ENCODE measurements at places on chromosomes 16 and 17.

GRCh38 chr16:58088091-58088490 lies 41.1 kb downstream of the CFAP20 start:
- no peak for DNase-seq

- DNase-seq: no peak
Measured at GRCh38 chr17:31329221-31329620, 7.8 kb upstream of the EVI2A start.

GRCh38 chr16:84481051-84481735 lies 23.3 kb downstream of the MEAK7 start:
- no peak for DNase-seq

GRCh38 chr17:78133971-78134898 lies 3.7 kb downstream of the TMC8 start:
- no peak for DNase-seq

DNA sequence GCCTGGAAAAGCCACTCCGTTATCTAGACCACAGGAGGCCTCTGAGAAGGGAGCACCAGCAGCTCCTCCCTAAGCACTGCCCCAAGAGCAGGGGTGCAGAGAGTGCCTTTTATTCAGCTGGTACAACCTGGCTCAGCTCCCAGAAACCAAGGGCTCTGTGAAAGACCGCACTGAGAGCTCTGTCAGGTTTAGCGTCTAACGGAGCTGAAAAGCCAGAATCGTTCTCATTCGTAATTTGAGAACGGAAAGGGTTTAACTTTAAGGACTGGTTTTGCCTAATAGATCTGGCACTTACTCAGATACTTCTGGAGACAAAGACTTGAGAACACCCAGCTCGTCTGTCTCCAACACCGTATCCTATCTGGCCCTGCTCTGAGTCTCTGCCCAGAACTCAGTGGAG lies 13.5 kb downstream of the MPG start:
- peak; percentile 77 for DNase-seq

- DNase-seq: no peak
Measured at GRCh38 chr16:14958970-14959369, 15.9 kb upstream of the PDXDC1 start.

DNA sequence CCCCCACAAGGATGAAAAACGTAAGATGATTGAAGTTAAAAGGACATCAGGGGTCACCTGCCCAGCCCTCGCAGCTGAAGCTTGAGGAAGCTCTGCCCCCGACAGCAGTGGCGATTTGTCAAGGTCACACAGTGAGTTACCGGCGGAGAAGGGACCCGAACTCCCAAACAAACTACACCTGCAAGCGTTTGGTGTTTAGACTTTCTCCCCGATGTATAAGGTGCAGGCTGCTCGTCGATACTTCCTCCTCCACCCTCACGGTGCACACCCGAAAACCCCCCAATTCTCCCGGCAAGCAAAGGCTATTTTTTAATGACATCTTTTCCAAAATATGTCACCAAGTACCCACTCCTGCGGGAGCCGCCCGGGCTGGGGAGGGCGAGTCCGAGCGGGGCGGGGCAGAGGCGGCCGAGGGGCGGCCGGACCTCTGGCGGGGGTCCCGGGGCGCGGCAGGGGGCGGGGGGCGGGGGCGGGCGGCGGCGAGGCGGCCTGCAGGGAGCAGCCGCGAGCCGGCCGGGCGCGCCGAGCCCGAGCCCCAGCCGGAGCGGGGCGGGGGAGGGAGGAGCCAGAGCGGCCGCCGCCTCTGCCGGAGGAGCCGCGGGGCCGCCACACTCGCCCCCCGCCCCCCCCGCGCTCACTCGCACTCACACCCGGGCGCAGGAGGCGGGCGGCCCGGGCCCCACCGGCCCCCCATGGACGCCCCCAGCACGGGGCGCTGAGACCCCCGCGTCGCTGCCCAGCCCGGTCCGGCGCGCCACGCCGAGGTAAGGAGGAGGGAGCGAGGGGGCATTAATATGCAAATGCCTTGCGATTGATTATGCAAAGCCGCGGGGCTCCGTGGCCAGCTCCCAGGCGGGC lies at the start of gene THRA:
THRA (plus strand) TSS at position 637 of the 858 bp plus-strand sequence. CDS start 11,524 bp downstream, outside the sequence.
- DNase-seq: peak; percentile 74

DNA sequence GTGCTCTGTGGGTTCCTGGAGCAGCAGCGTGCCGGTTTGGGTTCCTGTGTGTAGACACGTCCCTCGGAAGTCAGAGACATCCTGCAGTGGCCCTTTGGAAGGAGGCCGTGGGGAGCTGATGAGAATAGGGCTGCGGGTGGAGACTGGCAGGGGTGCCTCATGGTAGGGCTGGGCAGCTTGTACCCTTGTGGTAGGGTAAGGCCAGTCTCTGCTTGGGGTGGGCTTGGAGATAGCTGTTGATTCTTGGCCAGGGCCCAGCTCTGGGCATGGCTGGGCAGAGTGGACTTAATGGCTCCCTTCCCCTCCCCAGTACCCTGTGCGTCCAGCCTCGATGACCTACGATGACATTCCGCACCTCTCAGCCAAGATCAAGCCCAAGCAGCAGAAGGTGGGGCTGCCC lies 10.6 kb downstream of the POLR3E start:
- DNase-seq: no peak

GRCh38 chr16:23082161-23082788 lies 67.0 kb downstream of the USP31 start:
- no peak for DNase-seq

GRCh38 chr17:82962163-82962720 lies 117.2 kb upstream of the METRNL start:
- DNase-seq: no peak

DNA sequence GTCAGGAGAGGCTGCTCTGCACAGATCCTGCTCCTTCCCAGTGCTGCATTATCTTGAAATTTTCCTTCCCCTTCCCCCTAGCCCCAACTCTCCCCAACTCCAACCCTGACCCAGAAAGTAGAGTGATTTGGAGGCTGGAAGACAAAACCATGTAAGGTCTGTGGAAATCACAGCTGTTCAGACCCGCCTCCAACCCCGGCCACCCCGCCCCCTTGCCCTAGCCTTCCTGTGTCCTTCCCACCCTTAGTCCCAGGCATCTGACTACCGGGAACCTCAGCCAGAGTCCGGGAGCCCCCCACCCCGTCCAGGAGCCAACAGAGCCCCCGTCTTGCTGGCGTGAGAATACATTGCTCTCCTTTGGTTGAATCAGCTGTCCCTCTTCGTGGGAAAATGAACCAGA lies at the start of gene AOC3:
AOC3 (plus strand) TSS at position 246 of the 400 bp plus-strand sequence; CDS start at position 391, 145 bp downstream.
- DNase-seq: no peak

GRCh38 chr16:73510852-73511251 lies 462.9 kb upstream of the ZFHX3 start:
- no peak for DNase-seq

Data from hippocampal formation (tissue), 2 donors.